ENCODE measurements at places on chromosomes 5 and 9.

DNA sequence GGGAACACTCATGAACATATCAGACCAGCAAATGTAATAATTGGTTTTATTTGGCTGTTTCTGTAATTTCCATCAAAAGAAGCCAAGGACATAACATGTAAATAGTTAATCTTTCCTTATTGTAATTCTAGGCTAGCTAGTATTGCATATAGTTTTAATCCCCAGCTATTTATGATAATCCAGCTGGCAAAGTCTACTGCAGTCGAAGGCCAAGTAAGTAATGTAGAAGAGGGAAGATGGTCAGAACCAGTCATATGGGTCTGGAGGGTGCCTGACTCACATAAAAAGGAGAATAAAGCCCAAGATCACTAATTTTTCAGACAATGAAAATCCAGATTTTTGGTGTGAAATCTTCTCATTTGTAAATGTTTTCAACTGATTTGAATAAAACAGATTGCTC, 106.3 kb downstream of the CCDC192 start:
- no peak for DNase-seq

- DNase-seq, result no peak
Measured at GRCh38 chr9:131465401-131465800, 37.3 kb upstream of the POMT1 start.

- DNase-seq, result no peak
Measured at GRCh38 chr5:10235350-10235749, 14.3 kb downstream of the ATPSCKMT start.

- DNase-seq, result no peak
Measured at GRCh38 chr5:101543780-101544179, 640.7 kb upstream of the ST8SIA4 start.

DNA sequence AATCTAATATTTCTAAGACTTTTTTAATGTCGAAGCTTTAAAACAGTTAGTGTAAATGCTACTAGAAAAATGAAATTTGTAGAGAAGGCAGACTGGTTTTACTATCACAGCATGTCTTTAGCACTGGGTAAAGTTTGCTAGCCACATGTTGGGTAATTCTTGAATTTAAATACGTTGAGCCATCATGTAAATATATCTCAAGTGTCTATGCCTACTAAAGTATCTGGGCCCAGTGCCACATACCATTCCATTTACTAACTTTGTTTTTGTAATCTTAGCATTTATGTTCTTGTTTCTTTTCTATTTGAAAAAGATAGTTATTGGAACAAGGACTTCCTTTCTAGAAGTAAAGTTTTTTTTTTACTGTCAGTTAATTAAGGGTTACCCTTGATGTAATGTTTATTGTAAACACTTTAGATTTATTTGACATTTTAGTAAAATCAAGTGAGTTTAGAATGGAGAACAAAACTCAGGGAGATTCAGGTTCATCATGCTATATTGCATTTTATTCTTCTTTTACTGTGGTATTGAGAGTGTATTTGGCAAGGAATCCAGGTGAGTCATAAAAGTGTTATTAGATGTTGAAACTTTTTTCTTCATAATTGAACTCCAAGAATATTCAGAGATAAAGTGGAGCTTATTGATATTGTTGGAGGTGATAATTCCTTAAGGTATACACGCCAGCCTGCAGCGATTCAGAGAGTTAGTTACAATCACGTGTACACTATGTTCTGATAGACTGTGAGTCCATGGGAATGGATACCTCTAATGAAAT, 182.4 kb downstream of the CCDC171 start:
- no peak for DNase-seq

DNA sequence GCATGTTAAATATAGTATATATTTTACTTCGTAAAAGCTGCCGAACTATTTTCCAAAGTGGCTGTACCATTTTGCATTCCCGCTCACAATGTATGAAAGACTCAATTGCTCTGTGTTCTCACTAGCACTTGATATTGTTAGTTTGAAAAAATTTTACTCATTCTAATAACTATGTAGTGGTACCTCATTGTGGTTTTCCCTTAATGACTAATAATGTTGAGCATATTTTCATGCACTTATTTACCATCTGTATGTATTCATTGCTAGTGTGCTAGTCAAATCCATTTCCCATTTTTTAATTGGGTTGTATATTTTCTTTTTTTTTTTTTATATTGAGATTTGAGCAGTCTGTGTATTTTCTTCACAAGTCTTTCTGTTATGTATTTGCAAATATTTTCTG, 58.4 kb downstream of the RANBP17 start:
- no peak for DNase-seq

- no peak for DNase-seq
Measured at GRCh38 chr9:73146111-73146815, 5.4 kb upstream of the ANXA1 start.

DNA sequence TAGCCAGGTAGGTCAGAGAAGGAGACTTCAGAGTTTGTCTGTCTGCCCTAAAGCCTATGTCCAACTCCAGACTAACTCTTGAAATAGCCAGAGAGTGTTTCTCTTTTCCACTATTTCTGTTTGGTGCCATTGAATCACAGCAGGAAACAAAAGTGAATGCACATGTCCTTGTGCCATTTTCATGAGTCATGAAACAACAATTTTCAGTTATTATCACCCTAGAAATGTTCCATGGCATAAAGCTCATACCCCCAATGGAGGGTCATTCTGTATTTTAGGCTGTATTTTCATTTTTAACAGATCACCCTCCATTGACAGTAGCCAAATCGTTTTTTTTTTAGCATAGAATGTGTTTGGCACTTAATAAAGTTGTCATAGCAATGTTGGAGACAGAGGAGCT, 124.7 kb downstream of the PAPPA start:
- no peak for DNase-seq

DNA sequence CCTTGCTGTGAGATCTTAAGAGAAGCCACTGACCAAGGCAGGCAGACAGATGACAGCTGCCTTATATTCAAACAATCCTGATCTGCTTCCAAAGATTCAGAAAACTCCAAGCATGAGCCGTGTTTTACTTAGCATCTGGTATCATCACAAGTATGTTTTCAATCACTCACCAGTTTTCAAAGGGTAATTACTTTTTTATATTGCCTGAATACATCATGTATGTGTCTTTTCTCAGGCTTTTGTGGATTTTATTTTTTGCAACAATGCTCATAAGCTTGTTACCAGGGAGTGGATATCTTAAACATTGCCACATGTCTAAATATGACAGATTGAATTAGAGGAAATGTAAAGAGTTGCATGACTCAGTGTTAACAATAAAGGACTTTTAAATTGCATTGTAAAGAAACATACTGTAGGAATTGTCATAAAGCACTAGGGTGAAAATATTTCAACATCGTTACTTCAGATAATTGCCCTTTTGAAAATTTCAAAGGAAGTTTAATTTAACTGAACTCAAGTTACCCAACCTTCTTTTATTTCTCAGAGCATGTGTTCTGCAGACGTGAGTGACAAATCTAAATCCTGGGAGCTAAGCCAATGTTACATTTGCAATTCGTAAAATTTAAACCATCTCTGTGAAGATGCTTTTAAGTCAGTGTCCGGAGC, 326.1 kb downstream of the PLK2 start:
- no peak for DNase-seq

- no peak for DNase-seq
Measured at GRCh38 chr9:70061776-70062175, 18.1 kb downstream of the MAMDC2 start.

- no peak for DNase-seq
Measured at GRCh38 chr5:1817261-1818043, 16.2 kb downstream of the NDUFS6 start.

DNA sequence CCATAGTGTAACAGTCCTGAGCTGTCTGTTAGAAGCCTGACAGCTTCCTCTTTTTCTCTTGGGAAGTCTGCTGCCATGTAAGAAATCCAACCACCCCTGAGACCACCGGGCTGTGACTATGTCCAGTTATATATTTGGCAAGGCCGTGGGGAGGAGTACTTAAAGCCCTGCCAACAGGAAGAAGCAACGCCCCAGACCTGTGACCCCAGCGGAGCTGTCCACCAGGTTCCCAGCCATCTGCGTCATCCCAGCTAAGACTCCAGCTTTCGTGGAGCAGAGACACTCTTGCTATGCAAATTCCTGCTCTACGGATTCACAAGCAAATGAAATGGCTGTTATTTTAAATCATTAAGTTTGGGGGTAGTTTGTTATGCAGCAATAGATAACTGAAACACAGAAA, 417.3 kb downstream of the TLE4 start:
- no peak for DNase-seq

DNA sequence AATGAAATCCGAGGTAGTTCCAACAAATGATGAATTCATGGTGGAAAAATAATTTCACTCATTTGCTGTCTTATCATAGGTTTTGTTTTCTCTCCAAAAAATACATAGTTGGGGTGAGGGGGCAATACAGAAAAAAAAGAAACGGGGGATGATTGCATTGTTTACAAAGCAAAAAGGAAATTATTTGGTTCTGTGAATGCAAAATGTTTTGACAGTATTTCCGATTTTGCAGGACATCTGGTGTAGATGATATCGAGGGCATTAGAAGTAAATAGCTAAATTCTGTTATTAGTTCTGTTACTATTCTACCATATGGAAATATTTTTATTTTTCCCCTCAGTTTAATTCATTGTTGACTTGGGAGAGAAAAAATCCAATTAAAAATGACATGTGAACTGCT, 201.7 kb downstream of the MARCHF11 start:
- DNase-seq, result no peak

- DNase-seq, result no peak
Measured at GRCh38 chr5:31106691-31107090, 86.8 kb upstream of the CDH6 start.

DNA sequence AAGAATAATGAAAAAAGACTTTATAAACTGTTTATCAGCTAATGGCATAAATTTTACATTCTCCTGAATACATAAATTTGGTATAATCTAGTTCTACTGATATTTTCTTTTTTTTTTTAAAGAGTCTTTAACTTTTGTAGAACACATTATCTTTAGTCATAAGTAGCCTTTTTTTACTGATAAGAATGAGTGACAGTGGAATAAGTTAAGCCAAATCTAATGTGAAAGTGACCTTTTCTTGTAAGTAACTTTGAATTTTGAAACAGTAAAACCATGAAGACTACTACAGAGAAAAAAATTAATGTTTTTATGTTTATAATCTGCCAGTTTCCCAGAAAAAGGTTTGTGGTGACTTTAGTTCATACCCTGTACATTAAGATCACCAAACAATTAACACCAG, 13.7 kb downstream of the CEP78 start:
- DNase-seq, result no peak

GRCh38 chr9:113509463-113509862, 45.9 kb downstream of the RGS3 start:
- DNase-seq, result no peak

DNA sequence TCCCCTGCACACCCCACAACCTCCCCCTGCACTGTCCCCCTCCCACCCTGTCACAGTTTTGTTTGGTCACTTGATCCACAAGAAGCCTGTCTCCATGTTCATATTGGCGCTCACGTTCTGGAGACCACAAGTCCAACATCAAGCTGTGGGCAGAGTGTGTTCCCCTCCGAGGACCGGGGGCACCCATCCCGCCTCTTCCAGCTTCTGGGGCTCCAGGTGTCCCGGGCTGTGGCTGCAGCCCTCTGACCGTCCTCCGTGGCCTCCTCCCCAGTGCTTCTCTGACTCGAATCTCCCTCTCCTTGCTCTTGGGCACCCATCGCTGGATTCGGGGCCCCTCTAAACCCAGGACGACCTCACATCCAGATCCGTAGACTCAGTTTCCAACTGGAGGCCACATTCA, 49.2 kb downstream of the PLEKHG4B start:
- no peak for DNase-seq

GRCh38 chr9:127203681-127204327, 60.8 kb upstream of the GARNL3 start:
- DNase-seq, result no peak

DNA sequence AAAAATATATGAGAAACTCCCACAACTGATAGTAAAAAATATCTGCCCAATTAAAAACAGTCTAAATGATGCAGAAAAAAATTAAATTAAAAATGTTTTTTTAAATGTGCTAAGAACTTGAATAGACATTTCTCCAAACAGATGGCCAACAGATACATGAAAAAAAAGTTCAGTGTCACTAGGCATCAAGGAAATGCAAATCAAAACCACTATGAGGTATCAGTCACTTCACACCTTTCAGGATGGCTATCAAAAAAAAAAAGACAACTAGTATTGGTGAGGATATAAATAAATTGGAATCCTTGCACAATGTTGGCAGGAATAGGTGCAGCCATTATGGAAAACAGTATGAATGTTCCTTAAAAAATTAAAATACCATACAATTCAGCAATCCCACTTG, 16.6 kb downstream of the ZNF131 start:
- DNase-seq, result no peak

GRCh38 chr9:71096421-71097108, 24.9 kb downstream of the TRPM3 start:
- no peak for DNase-seq

DNA sequence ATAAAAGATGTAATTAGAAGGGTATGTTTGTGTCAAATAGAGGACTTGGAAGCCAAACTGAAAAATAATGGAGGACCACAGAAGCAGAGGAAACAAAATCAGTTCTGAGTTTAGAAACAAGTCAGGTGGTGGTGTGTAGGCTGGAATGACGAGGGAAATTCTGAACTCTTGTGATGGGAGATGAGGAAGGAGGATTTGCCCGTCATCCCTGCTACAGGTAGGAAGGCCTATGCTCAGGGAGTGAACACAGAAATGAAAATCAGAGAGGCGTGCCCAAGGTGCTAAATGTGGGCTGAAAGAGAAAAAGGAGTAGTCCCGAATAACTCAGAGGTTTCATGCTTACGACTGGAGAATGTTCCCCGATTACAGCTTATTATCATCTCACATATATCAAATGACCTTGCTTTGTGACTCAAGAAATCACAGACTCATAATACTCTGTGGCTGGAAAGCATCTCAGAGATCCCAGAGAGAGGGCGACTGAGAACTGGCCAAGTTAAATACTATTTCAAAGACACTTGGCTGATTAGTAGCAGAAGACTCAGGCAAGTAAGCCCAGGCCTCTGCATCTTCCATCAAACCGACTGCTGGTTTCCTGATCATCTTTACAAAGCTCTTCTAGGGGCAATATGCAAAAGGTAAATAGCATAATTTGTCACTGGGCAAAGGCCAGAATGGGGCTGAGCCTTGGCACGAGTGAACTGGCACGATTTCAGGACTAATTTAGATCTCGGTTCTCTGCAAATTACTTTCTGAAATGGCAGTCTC, 126.0 kb downstream of the SUSD1 start:
- DNase-seq, result no peak

- DNase-seq, result no peak
Measured at GRCh38 chr9:98182069-98182820, 10.2 kb downstream of the CORO2A start.

DNA sequence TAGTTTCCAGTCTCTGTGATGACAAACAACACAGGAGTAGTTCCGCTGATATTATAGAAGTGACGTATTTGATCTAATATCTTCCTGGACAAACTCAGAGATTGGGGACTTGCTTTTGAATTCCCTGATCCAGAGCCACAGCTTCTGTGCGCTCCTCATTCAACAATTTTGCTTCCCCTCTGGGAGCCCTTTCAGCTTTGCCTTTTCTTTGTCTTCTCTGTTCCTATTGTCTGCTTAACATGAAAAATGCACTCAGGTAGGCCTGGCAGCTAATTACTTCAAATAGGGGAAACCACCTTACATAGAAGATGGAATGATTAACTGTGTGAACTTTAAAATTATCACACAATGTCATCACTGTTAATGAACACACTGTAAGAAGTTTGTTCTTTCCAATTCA, 192.9 kb downstream of the EPB41L4A start:
- no peak for DNase-seq

GRCh38 chr5:158849219-158849791, 250.4 kb downstream of the EBF1 start:
- no peak for DNase-seq

- no peak for DNase-seq
Measured at GRCh38 chr5:33635582-33635981, 194.8 kb downstream of the TARS1 start.

GRCh38 chr5:133129289-133129688, 77.5 kb downstream of the HSPA4 start:
- DNase-seq, result no peak

All from stimulated activated CD4-positive, alpha-beta T cell treated with anti-CD3 and anti-CD28 coated beads, Interleukin-12 subunit alpha, Interleukin-12 subunit beta, amount 100 ng/mL, for 4 hours (primary cell).